Temporal lobe (tissue), 4 donors: ENCODE measurements at places on chromosomes 1 and 21. TPM values are rescaled to one million over a fixed set of nuclear protein-coding genes. Genes with fewer than 3 reads are reported as not detected.

Gene FCRLA
- total RNA-seq: 0.49 TPM

Gene TNFSF18
- total RNA-seq: 0.74 TPM

Gene ETNK2
- 17.0 TPM for total RNA-seq

Gene LPAR3
- total RNA-seq: 0.74 TPM

Gene PDC
- not detected for total RNA-seq

Gene MPL
- total RNA-seq: not detected

Gene RAP1GAP
- 22.6 TPM for total RNA-seq

Gene SDF4
- 23.8 TPM for total RNA-seq

Gene S100A1
- 2.2 TPM for total RNA-seq

Gene HSPG2
- 9.3 TPM for total RNA-seq

Gene OR2T29
- not detected for total RNA-seq

Gene KRTCAP2
- total RNA-seq: 21.4 TPM

Gene SLC5A9
- total RNA-seq: not detected

Gene OR2M3
- under 0.01 TPM for total RNA-seq

Gene CRP
- not detected for total RNA-seq

Gene CELA2B
- not detected for total RNA-seq

Gene HES2
- total RNA-seq: not detected

Gene GLMN
- 18.2 TPM for total RNA-seq

Gene KCNK1
- total RNA-seq: 3.0 TPM

Gene F5
- under 0.01 TPM for total RNA-seq

Gene TNNT2
- total RNA-seq: 0.25 TPM

Gene LCE1D
- not detected for total RNA-seq

Gene WDR47
- 211 TPM for total RNA-seq

Gene VCAM1
- total RNA-seq: 19.9 TPM
